ENCODE measurements at places on chromosomes 4 and X.

DNA sequence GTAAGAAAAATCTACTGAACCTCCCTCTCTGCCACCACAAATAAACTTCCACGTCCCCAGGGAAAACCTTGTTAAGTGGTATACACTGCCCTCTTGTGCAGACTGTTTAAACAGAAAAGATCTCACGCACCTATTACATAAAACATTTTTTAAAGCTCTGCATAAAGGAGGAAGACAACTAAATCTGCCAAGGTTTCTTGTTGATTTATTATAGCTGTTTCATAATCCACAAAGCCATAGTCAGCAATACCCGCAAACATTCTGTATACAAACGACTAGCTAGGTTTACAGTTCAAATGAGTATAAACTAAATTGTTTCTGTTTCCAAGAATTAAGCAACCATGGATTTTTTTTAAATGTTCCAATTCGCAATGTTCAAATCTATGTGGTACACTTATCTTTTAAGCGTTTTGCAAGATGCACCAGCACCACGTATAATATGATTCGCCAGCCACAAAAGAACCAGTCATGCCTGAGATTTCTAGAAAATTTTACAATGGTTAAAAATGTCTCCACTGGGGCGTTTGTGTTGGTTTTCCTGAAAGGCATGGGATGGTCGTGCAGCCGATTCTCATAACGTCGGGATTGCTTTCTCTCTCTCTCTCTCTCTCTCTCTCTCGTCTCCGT is 164.6 kb downstream of the PRKX start:
- H3K27me3 ChIP-seq, result peaks cover 3% of the 10 kb centered on the region
- H3K36me3 ChIP-seq, result no peaks in the 10 kb centered on the region
- no peak overlapping the region for H3K4me3 ChIP-seq
- DNase-seq, result no peak
- H3K4me1 ChIP-seq, result no peaks in the 10 kb centered on the region

DNA sequence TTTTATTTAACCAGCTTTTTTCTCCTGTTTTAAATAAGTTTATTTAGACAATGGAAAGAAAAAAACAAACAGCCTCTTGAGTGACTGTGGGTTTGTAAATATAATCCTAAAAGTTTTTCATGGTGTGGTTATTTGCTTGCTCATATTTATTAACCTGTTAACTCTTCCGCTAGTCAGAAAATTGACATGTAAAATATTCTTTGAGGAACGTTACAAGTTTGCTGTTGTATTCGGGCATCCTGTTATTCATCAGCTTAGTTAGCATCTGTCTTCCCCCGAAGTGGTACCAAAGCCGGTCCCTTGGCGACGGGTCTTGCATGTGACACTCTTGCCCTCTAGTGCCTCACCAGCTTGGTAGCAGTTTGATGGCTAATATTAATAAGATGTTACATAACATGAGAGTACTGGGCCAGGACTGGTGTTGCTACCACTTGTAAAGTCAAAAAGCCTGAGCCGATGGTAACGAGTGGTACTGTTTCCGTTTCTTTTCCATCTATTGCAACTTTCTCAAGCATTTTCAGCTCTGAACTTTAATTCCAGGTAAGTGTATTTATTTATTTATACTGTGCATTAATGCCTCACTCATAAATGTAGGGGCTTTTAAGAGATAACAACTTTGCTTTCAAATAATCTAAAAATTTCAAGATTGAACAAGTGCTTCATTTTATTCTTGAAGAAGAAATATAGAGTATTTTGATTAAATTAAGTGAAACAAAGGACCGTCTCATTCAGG is at the start of gene NDST3:
Gene NDST3, plus strand, starts transcription at position 434 of the 733 bp plus-strand sequence. CDS start 19,425 bp downstream, outside the sequence.
- no peaks in the 10 kb centered on the region for H3K4me1 ChIP-seq
- H3K27me3 ChIP-seq, result peaks cover 5% of the 10 kb centered on the region
- no peaks in the 10 kb centered on the region for H3K36me3 ChIP-seq
- no peak within 1 kb of the TSS for H3K4me3 ChIP-seq
- H3K27ac ChIP-seq, result no peak within 1 kb of the TSS

GRCh38 chr4:153039542-153040185 is 103.5 kb downstream of the FHDC1 start:
- peaks cover 12% of the 10 kb centered on the region for H3K36me3 ChIP-seq
- H3K27me3 ChIP-seq, result peaks cover 3% of the 10 kb centered on the region
- no peak overlapping the region for H3K27ac ChIP-seq
- H3K4me1 ChIP-seq, result peaks cover 5% of the 10 kb centered on the region

DNA sequence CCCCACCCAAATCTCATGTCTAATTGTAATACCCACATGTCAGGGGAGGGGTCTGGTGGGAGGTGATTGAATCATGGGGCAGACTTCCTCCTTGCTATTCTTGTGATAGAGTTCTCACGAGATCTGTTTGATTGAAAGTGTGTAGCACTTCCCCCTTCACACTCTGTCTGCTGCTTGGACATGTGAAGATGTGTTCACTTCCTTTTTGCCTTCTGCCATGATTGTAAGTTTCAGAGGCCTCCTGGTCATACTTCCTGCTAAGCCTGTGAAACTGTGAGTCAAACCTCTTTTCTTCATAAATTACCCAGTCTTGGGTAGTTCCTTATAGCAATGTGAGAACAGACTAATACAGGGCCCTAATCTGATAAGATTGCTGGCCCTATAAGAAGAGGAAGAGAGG is 1514.8 kb downstream of the RPA4 start:
- H3K4me1 ChIP-seq, result no peaks in the 10 kb centered on the region
- no peak overlapping the region for H3K4me3 ChIP-seq
- H3K36me3 ChIP-seq, result no peaks in the 10 kb centered on the region

GRCh38 chr4:167452922-167453430 is 218.7 kb upstream of the SPOCK3 start:
- DNase-seq, result no peak
- H3K4me3 ChIP-seq, result no peak overlapping the region
- H3K27me3 ChIP-seq, result no peaks in the 10 kb centered on the region
- H3K27ac ChIP-seq, result no peak overlapping the region

Data from memory B cell (primary cell).